Fibroblast of the conjunctiva (primary cell): ENCODE measurements at places on chromosomes 16 and 17.

GRCh38 chr16:68707340-68708152 is 29.5 kb upstream of the CDH1 start:
- no peak for DNase-seq

GRCh38 chr17:10812674-10813073 is 8.8 kb upstream of the TMEM238L start:
- no peak for DNase-seq

DNA sequence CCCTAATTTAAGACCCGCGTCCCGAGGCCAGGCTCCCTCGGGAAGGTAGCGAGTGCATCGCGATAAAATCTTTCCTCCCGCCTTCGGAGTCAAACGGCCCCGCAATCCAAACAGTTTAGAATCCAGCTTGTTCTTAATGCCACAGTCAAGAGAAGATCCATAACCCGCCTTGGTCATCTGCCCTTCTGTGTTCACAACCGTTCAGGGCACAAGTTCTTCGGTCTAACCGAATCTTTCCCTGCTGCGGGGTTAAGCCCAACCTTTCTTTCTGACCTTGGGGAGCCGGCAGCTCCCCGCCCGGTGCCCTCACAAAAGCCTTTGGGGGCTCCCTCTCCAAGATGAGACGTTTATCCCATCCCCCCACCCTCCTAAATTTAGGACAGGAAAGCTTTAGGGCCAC is 30.3 kb downstream of the CPSF4L start:
- no peak for DNase-seq

DNA sequence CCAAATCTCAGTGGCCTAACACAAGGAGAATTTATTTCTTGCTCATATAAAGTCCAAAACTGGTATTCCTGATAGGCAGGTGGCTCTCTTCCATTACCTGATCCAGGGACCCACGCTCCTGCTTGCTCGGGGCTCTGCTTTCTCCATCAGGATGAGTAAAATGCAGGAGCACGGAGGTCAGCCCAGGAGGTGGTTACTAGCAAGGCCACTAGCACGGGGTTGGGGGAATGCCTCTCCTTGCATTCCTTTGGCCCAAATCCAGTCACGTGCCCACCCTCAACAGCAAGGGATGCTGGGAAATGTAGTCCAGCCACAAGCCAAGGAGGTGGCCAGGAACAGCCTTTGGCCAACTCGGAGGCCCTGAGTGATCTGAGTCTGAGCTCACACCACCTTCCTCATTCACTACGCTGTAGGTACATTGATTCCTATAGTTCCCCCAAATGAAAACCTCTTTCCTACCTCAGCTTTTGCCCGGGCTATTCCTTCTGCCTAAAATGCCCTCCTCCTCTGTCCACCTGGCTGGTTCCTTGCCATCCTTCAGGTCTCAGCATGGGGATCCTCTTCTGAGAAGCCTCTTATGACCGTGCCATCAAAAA is 38.3 kb upstream of the HAPSTR1 start:
- DNase-seq: peak; percentile 45

DNA sequence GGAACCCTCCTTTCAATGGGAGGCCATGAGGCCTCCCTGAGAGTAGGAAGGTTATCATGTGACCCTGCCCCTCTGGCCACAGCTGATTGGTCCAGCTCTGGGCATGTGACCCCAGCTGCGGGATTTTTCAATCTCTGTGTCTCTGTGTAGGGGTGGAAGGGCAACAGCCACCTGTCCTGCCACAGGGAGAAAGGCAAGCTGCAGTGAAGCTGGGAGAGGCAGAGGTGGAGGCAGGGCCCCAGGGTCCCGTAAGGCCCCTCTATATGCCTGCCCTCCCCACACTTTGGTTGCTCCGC is 10.9 kb downstream of the DNAAF8 start:
- no peak for DNase-seq

- no peak for DNase-seq
Measured at GRCh38 chr16:15535772-15536171, 101.4 kb downstream of the BMERB1 start.

DNA sequence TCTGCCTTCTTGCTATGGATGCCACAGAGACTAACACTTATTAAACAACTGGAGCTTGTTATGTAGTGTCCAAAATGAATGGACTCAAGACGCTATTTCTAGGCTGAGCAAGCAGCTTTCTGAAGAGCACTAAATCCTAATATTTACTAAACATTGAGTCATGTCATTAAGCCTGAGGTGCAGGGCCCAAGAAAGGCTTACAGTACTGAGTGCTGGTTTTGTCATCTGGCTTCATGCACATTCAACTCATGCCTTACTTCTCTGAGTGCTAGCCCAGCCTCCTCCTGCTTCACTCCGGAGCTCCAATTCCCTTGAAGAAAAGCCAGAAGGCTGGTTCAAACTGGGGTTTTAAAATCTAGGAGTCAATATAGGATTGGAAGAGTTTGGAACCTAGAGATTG is 363.3 kb upstream of the CDH5 start:
- no peak for DNase-seq

GRCh38 chr17:41393294-41393693 is 4.1 kb downstream of the KRT31 start:
- DNase-seq: no peak

DNA sequence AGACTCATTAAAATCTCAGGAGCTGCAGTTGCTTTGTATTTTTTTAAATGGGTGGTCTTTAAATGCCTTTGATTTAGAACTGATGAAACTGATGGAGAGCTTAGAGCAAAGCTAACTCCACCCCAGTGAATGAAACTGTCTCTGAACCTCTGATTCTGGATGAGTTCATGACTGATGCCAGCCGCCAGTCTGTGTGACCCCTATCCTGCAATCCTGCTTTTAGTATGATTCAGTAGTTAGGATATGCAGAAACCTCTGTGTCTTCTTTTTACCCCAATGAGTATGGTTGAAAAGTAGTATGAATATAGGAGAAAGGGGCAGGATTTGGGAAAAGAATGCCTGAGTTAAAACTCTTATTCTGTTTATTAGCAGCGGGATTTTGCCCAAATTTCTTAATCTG is 12.3 kb upstream of the SALL1 start:
- no peak for DNase-seq

- DNase-seq: no peak
Measured at GRCh38 chr16:80280557-80280956, 260.2 kb upstream of the DYNLRB2 start.

DNA sequence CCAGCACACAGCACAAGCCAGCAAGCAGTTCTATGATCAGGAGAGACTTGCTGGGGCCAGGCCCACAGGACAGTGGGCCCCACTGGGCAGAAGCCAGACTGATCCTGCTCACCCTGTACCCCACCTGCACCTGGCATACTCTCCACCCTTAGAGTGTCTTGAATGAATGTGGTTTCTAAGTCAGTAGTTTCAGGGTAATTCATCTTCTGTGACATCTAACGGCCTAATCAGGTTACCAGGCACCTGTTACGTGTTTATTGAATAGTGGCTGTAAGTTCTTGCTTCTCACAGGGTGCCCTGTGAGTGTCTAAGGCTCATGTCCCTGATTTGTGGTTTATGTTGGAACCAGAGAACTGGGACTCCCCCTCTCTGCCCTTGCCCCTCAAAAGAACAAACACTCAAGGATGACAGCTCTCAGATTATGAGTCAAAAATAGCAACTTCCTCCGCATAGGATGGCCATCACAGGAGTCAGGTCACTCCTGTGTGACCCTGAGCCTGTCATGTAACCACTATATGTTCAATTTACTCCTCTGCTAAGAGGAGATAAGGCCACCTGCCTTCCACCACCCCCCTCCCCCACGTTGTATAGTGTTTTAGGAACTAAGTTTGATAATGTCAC is 7.0 kb upstream of the OR2C1 start:
- no peak for DNase-seq

GRCh38 chr17:58328195-58329034 is at the start of gene TSPOAP1:
TSPOAP1 (minus strand) TSS chr17:58328795; CDS start chr17:58327920, 875 bp downstream.
- no peak for DNase-seq

DNA sequence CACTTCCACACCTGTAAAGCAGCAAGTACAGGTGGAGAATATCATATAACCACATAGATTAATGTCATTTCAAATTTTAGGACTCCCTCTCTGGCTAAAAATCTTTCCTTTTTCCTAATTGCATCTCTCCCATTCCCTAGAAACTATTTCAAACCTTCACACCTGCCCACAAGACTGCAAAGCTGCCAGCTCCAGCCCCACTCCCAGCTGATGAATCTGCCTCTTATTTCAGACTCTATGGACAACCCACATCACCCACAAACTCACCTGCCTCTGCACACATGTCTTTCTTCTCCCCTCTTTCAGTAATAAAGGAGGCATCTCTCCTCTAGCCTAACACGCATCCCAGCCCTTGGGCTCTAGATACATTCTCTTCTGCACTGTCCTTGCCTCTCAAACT is 315.1 kb downstream of the GRIN2A start:
- DNase-seq: no peak

GRCh38 chr16:63774302-63774701 is 1347.6 kb downstream of the CDH11 start:
- no peak for DNase-seq

- DNase-seq: no peak
Measured at GRCh38 chr16:27906883-27907282, 156.6 kb downstream of the GSG1L start.

DNA sequence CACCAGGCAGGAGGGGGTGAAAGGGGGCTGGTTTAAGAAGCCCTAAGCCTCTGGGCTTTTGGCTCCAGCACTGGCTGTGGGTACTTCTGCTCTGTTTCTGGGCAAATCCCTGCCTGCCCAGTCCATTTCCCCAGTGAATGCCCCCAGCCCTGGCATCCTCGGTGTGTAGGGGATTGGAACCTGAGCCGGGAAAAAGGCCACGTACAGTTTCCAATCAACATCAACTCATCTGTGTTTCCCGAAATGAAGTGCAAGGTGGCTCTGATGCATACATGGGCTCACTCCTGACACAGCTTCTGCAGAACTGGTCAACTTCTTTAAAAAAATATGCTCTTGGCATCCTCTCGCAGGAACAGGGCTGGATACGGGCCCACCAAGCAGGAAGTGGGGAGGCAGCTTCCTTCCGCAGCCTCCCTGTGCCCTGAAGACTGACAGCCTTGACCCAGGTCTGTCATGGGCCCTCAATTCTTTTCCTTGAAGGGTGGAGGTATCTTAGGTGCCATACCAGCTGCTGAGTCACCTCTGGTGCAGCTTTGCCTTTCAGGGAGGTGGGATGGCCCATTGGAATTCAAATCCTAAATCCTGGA is 73.3 kb downstream of the N4BP1 start:
- no peak for DNase-seq

DNA sequence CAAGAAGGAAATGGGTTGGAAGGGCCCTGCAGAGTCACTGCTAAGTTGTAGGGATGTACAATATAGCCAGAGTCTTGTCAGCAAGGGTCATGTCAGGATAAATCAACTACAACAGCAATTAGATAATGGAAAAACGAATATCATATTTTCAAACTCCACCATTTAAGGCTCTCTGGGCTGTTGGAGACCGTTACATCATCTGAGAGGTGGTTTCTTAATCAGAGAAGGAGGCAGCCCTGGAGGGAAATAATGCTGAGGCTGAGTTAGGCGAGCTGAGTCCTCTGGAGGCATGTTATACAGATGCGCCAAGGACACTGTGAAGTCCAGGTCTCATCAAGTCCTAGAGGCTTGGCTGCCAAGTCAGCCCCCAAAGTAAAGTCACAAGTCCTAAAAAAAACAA is 30.3 kb downstream of the LYRM9 start:
- DNase-seq: no peak

DNA sequence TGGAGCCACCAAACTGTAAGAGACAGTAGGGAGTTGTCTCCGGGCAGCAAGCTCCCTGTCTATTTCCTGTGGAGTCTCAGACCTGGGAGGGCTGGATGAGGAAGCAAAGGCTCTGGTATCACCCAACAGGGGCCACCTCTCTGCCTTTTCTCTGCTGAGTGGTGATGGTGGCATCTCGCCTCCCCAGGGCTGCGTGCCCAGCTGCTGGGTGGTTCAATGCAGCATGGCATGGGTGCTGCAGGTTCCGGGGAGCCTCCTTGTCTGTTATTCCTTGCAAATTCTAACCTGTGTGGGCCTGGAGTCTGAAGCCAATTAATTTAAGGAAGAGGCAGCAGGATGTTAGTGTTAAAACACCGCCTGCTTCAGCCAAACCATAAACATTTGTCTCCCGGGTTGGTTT is 78.2 kb downstream of the CCDC182 start:
- DNase-seq: no peak

DNA sequence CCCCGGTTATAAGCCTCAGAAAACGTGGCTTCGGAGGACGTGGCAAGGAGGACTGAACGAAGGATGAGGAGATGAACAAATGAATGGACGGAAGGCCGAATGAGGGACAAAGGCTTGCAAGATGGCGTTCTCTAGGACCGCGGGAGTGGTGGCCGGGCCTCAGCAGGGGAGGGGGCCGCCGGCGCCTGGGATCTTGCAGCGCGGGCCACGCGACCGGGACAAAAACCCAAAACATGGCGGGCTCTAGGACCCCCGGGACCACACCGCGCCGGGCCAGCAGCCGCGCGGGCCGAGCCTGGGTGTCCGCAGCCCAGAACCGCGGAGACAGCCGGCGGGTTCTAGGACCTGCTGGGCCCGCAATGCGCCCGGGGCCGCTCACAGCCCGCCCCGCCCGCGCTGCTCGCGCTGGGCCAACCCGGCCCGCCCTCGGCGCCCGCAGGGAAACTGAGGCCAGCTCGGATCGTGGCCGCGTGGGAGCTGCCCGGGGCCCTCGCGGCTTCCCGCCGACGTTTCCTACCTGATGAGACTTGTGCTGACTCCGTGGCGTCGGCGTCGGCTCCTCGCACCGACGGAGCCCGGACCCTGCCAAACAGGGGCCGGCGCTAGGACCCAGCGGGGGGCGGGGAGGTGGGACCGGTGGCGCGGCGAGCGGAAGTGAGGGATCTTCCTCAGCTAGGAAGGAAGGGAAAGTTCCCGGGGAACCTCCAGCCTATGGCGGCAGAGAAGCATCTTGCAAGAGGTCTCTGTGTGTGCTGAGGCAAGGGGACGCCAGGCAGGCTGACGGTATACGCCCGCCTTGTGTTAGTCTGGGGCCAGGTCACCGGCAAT is 684 bp downstream of the ZNF668 start:
- peak; percentile 77 for DNase-seq
